ENCODE measurements at places on chromosomes 2 and 18. TPM values are rescaled to one million over a fixed set of nuclear protein-coding genes. Genes with fewer than 3 reads are reported as not detected.

ALK gene
- total RNA-seq, result 0.13 TPM

RNF125 gene
- 6.0 TPM for total RNA-seq

DNA sequence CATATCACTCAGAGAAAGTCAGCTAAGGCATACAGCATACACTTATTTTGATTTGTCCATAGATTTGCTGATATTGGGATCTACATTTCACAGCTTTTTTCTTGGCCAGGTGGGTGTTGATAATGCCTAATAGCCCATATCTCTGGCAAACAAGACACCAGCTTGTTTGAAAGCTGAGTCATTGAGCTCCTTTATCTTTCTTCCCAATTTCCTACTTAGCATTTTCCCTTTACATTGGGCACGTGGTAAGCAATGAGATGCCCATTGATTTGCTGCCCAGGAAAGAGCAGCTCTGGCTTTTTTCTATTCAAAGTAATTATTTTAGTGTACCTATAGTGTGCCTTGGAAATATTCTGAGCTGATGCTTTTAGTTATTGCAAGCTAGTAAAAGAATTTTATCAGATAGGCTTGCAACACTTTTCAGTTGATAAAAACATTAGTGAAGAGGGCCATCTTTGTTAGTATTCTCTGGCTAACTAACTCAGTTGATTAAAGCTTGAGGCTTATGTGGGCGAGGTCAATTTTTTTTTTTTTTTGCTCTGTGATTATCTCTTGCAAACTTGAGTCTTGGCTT is 79.6 kb downstream of the OSBPL6 start:
- no peak for DNase-seq

GRCh38 chr2:187655001-187655400 is 100.8 kb upstream of the TFPI start:
- DNase-seq, result no peak

GRCh38 chr2:215619022-215619958 is 183.4 kb upstream of the FN1 start:
- DNase-seq, result peak; percentile 77

DNA sequence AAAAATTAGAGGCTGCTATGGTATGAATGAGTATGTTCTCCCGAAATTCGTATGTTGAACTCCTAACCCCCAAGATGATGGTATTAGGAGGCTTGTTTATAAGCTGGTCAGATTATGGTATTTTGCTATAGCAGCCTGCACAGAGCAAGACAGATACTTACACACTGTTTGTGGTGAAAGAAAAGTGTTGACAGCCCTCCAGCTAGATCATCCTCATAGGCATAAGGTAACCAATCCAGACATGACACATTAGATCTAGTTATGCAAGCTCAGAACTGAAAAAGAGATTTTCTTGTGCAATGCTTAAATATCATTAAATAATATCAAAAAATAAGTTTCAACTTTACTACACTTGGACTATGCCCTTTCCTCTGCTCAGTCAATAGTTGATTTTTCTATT is 107.1 kb downstream of the ABCA12 start:
- no peak for DNase-seq

GRCh38 chr2:235564066-235564465 is 70.2 kb downstream of the AGAP1 start:
- DNase-seq, result no peak

- DNase-seq, result no peak
These were observed 20.7 kb downstream of the COX7A2L start for GRCh38 chr2:42340045-42340937.

- DNase-seq, result no peak
These were observed 10.9 kb downstream of the MEP1B start for GRCh38 chr18:32200766-32201165.
